DMS79 treated with DMSO at 0.1 percent for 48 hours (cell line): ENCODE measurements at places on chromosomes 13 and 19.

- DNase-seq = no peak
Observed at GRCh38 chr19:44765949-44766335, 11.7 kb upstream of the CBLC start.

DNA sequence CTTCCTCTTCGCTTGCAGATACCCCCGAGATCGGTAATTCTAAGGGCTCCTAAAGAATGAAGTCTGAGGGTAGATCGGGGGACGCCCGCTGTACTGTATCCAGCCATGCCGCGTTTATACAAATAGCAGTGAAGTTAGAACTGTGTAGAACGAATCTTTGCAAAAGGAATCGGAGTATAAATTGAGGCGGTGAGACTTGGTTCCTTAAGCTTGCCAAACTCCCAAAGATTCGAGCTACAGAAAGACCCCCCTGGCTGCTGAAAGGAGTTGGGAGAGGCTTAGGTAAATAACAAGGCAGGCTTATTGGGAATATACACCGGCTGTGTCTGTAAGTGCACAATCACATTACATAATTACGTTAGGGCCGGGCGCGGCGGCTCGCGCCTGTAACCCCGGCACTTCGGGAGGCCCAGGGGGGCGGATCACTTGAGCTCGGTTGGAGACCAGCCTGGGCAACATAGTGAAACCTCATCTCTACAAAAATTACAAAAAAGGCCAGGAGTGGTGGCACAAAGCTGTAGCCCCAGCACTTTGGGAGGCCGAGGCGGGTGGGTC is 12.2 kb downstream of the TMEM160 start:
- DNase-seq = peak; percentile 74

GRCh38 chr13:73676550-73677047 is 457.6 kb downstream of the KLF12 start:
- DNase-seq = no peak

- no peak for DNase-seq
Observed at GRCh38 chr13:40114305-40114896, 458.9 kb downstream of the COG6 start.

- DNase-seq = no peak
Observed at GRCh38 chr19:45380107-45380506, 9.7 kb upstream of the ERCC2 start.

DNA sequence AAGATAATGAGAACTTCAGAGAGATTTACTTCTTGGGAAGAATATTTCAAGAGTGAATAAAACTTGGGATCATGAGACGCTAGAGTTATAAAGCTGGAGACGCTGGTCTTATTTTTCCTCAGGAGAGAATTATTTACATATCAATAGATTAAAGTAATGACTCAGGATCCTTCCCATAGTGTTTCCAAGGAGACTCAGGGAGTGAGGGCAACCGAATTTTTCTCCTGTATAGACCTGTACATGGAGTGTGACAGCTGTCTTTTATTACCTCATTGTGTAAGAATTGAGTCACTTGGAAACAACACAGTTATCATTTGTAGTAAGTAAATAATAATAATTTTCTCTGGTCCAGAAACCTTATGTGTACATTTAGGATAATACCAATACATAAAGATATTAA is 1905.5 kb downstream of the OLFM4 start:
- no peak for DNase-seq

- DNase-seq = no peak
Observed at GRCh38 chr13:112448621-112449544, 72.7 kb downstream of the SPACA7 start.

- no peak for DNase-seq
Observed at GRCh38 chr13:87810391-87810801, 139.2 kb downstream of the SLITRK5 start.

GRCh38 chr19:56097306-56097705 is 23.8 kb downstream of the ZNF787 start:
- no peak for DNase-seq

GRCh38 chr19:6610934-6611852 is 20.2 kb upstream of the CD70 start:
- DNase-seq = no peak

GRCh38 chr13:60178327-60178726 is 14.6 kb upstream of the DIAPH3 start:
- DNase-seq = no peak

GRCh38 chr19:7013678-7014077 is 7.6 kb downstream of the MBD3L2B start:
- no peak for DNase-seq

DNA sequence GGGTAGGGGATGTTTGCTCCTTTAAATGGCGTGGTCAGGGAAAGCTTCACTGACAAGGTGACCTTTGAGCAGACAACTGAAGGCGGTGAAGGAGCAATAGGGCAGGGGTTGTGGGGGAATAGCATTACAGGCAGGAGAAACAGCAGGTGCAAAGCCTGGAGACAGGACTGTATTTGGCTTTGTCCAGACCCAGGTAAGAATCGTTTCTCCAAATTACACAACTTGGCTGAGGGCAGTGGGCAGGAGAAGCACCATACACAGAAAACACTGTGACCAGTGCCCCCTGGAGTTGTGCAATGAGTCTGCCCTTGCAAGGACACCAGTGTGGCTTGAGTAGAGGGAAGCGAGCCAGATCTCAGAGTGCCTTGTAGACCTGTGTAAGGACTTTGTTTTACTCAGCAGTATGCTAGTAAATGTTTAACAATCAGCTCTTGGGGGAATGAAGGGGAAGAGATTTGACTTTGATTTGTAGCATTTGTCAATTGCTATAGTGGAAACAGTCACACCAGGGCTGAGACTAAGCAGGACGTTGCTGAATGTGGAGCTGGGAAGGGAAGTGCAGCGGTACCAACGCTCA is 360.0 kb downstream of the DCT start:
- no peak for DNase-seq

DNA sequence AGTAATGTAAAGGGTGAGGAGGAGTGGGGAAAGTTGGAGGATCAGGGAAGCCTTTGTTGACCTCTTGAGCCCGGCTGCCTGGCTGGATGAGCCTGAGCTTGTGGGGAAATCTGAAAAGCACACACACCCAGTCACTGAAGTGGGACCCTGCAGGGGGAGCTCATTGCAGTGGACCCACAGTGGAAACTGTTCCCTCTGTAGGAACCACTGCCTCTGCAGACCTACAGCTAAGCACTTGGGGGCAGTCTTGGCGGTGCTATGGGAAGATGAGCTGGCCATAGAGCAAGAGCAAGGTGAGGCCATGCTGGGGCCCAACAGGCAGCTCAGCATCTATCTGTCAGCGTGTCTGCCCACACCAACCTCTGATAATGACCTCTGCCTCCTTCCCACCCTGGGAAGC is 294.8 kb downstream of the TSHZ3 start:
- no peak for DNase-seq

- DNase-seq = no peak
Observed at GRCh38 chr13:61149331-61149730, 266.3 kb downstream of the PCDH20 start.

DNA sequence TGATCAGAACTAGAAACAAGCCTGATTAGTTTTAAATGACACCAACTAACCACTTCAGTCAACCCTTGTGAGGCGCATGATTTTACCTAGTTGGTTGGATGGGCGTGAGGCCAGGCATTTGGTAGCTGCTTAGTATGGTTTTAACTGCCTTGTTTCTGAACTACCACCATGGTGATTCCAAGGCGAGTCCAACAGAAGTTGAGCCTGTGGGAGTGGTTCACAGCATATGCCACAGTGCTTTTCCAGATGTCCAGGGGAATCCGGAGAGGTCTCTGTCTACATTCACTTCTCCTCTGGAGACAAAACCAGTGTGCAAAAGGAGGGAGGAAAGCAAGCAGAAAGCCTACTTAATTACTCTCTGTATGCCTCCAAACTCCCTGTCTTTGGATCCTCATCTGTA is 524.1 kb downstream of the GPC6 start:
- DNase-seq = no peak

- DNase-seq = no peak
Observed at GRCh38 chr13:34862716-34863115, 79.4 kb upstream of the NBEA start.

DNA sequence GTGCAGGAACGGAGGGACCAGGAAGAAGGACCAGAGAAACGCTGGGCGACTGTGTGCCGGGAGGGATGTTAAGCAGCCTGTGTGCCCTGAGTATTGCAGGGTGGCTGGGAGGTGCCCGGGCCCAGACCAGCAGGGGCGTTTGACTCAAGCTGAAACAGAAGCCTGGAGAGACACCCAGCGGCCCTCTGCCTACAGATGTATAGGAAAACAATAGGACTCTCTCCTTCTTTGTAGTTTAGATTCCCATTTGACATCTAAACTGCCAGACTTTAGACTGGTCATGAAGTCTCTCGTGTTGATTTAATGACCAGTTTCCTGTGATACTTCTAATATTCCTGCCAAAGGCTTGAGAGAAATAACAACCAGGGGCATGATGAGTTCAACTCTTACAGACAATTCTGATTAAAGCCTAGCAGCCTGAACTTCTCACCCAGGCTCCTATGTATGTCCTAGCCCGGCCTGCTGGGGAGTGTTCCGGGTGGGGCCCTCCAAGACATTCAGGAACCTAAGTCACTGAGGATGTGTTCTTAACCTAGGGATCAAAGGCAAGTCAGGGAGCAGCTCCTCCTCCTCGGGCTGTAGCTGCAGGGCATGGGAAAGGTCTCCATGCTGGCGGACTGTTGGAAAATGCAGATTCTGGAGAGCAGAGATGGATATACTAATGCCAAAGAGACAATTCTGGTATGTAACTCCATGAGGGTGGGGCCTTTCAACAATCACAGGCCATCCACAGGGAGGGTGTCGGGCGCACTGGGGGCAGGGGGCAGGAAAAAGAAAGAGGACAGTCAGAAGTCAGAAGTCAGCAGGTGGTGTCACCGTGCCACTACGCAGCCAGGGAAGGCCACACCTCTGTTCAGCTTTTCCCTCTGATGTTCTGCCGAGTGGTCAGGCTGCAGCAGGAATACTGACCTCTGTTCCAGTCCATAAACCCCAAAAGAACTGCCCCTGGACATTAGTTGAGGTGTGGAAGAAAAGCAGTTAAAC is 131.8 kb downstream of the STARD13 start:
- DNase-seq = no peak

DNA sequence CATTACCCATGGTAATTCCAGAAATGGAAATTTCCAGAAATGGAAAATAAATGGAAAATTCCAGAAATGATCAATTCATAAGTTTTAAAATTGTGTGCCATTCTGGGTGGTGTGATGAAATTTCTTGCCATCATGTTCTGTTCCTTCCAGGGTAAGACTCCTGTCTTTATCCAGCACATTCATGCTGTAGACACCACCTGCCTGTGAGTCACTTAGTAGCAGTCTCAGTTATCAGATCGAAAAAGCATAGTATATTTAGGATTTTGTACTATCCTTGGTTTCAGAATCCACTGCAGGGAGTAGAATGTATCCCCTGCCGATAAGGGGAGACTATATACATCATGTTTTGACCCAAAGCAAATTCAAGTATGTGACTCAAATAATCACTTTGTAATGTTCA is 26.7 kb upstream of the CSNK1A1L start:
- no peak for DNase-seq

- DNase-seq = no peak
Observed at GRCh38 chr13:77514336-77514726, 21.2 kb upstream of the SCEL start.

DNA sequence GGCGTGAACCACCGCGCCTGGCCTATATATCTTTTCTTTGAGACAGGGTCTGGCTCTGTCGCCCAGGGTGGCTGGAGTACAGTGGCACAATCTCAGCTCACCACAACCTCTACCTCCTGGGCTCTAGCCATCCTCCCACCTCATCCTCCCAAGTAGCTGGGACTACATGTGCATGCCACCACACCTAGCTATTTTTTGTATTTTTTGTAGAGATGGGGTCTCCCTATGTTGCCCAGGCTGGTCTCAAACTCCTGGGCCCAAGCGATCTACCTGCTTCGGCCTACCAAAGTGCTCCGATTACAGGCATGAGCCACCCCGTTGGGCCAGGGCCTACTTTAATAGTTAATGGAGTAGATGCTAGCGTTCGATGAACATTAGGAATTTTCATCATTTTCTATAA is 3.4 kb downstream of the TNPO2 start:
- no peak for DNase-seq

DNA sequence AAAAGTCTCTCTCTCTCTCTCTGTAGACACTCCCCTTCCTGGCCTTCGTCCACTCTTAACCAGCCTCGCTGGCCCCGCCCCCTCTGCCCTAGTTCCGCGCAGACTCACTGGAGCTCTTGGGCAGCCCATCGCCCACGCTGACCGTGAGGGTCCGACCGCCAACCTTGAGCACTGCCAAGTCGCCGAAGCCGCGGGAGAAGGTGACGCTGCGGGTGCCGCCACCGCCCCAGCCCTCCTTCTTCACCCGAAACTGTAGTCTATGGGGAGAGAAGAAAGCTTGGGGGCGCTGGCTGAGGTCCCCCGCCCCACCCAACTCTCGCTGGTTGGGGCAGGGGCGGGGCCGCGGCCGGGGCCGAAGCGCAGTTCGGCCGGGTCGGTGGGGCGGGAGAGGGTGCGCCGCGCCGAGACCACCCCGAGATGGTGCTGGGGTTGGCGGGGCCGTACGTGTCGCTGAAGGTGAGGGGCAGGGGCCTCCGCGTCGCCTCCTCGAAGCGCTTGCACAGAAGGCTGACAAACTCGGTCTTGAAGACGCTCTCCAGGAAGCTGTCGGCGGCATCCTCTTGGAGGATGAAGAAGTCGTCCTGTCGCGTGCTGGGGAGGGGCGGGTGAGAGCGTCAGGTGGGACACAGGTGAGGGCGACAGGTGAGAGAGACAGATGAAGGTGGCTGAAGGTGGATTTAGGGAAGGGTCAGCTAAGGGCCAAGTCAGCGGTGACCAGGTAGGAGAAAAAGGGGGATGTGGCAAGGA is 12.6 kb upstream of the ZNF414 start:
- peak; percentile 84 for DNase-seq

DNA sequence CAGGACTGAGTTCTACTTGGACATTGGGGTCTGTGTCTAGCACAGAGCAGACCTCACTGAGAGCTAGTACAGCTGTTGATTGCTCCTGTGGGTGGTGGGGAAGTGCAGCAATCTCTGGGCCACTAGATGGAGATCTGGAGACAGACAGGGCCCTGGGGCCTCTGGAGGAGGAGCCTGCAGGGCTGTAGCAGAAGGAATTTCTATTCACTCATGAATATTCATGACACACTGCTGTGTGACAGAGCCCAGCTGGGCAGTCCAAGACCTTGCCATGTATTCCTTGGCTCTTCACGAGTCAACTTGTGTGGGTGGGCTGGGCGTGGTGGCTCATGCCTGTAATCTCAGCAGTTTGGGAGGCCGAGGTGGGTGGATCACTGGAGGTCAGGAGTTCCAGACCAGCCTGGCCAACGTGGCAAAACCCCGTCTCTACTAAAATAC is 37.5 kb downstream of the SUGP2 start:
- DNase-seq = no peak

- DNase-seq = no peak
Observed at GRCh38 chr19:58560921-58561320, 2.5 kb upstream of the UBE2M start.

- DNase-seq = no peak
Observed at GRCh38 chr19:45421947-45422498, 1.7 kb downstream of the ERCC1 start.
